Cerebellum (tissue), 4 donors: ENCODE measurements at places on chromosomes 11 and 22.
A peak's percentile ranks its signal among the peaks of the same experiment; 100 is the strongest.

GRCh38 chr11:130638033-130638432, 189.6 kb downstream of the ADAMTS15 start:
- DNase-seq = no peak

DNA sequence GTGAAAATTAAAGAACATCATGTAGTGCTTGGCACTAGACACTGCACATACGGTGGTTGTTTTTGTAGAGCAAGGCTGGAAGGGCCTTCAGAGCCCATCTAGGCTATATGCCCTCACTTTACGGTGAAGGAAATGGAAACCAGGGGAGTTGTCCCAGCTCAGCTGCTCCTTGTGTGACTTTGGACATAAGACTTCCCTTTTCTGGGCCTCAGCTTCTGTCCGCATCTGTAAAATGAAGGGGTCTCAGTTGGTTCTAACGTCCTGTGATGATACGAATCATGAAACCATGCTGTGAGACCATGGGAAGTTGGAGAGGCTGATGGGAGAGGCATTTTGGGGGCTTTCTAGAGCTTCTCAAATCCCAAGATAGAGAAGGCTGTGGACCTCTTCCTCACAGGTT, 4.7 kb downstream of the KCNE3 start:
- no peak for DNase-seq

GRCh38 chr11:133600786-133601185, 68.5 kb upstream of the OPCML start:
- DNase-seq = no peak

DNA sequence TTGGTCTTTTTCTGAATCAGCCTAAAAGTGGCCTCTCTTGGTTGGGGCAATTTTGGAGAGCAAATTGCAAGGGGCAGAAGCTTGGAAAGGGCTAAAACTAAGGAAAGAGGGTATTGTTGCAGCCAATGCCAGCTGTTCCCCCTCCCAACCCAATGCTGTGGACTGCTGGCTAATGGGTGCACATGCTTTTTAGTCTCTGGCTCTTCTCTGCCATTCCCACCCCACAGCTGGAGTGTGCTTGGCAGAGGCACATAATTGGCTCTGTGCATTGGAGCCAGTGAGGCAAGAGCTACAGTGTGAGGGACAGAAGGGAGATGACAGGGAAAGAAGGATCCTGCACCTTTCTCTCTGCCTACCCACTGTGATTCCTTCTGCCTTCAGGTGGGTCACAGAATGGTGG, 140.0 kb downstream of the NECTIN1 start:
- no peak for DNase-seq

GRCh38 chr11:30487200-30487898, 98.8 kb downstream of the MPPED2 start:
- no peak for DNase-seq

- no peak for DNase-seq
These were observed 1.6 kb downstream of the TRIM29 start for GRCh38 chr11:120136356-120136755.

DNA sequence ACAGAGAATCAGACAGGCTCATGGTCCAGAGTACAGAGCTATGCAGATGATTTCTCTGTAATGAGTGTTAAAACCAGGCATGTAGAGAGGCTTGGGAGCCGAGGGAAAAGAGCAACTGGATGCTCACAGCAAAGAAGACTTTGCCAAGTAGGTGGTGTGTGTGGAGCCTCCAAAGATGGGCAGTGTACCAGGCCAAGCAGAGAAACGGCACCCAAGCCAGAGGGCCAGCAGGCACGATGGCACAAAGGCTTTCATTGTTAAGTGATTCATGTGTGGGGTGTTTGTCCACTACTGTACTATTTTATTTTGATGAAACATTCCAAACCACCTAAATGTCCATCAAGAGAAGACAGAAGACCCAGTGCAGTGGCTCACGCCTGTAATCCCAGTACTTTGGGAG, 11.1 kb downstream of the RANGAP1 start:
- DNase-seq = no peak

DNA sequence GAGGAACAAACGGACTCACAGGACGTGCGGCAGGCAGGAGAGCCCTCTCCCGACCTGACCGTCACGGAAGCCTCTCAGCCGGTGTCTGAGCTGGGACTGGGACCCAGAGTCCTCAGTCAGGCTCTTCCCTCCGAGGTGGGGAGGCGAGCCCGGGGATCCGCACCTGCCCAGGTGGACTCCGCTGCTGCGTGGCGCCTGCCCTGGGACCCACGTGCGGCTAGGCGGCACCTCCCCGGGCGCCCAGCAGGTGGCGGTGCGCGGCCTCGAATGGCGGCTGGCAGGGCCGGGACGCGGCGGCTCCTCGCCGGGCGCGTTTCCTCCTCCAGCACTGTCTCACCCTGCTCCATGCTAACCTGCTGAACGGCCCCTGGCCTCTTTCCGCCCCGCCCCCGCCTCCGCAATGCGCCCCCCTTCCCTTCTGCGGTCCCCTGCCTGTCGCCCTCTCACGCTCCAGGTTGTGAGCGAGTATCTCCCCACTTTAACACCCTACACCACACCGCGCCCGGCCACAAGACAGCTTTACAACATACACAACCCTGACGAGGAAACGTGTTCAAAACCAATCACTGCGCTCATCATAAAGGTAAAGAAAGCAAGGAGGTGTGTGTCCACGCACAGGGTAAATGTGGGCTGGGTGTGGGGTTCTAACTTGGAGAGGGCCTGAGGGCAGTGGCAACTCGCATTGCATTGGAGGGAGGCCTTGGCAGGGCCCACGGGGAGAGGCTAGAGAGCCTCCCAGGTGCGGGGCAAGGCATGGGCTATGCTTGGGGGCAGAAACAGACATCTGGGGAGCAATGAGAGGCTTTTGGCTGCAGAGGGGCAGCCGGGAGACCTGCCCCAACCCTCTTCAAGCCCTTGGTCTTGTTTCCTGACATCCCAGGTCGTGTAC, 25.9 kb upstream of the ATXN10 start:
- peak; percentile 68 for DNase-seq

- DNase-seq = no peak
These were observed 153.2 kb upstream of the CCDC179 start for GRCh38 chr11:23013509-23013908.

- peak; percentile 1 for DNase-seq
These were observed at the start of gene LUZP2 for GRCh38 chr11:24496736-24497725. Gene LUZP2 (plus strand): TSS chr11:24497053.

DNA sequence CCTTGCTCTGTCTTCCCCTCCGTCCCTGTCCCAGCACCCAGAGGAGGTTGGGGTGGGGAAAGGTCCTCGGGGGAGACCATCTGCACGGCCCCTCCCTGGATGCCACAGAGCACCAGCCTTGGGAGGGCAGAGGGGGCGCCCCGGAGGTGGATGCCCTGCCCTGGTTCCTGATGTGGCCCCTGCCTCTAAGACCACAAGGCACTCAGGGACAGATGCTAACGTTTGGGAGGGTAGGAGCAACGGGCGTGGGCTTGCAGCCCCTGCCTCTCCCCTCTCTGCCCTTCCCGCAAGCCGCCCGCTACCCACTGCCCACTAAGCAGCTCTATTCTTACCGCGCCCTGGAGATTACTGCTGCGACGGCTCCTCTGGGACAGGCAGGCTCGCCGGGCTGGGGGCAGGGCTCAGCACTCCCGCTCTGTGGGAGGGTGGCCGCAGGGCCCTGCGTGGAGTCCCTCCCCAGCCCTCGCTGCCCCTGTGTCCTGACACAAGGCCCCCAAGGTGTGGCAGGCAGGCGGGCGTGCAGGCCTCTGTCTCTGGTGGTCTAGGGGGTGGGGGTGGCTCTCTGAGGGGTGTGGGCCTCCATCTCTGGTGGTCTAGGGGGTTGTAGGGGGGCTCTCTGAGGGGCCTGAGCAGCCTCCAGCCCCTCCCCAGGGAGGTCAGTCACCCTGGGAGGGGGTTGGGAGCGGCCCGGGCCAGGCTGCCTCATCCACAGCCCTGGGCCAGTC, 14.9 kb downstream of the BRSK2 start:
- DNase-seq = no peak

DNA sequence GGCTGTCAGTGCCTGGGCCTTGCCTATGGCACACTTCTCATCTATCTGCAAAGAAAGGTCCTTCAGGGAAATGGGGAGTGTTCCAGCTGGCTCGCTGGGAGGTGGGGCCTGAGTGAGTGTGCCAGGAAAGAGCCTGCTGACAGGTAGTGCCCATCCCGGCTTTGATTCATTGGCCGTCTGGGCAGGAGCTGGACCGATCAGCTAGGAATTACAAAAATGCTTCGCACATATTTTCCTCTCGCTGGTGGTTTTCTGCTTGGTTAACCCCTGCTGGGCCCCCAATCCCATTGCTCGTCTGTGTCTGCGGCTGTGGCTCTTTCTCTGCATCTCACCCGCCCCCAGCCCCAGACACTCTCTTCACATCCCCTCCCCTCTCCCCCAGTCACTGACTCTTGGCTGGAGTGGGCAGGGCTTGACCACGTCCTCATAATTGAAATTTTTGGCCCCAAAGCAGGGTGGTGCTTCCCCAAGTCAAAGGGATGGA, 10.8 kb downstream of the LIF start:
- peak; percentile 70 for DNase-seq

DNA sequence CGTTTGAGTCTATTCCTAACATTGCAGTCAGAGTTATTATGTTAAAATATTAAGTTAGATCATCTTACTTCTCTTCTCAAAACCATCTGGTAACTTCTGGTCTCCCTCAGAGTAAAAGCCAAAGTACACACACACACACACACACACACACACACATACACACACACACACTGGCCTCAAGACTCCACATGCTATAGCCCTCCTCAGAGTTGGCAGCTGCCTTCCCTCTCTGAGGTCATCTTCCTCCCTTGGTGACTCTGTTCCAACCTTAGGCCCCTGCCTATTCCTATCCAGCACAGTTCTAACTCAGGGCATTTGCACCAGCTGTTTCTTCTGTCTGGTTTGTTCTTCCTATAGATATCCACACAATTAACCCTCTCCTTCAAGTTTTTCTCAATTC, 272.0 kb upstream of the SESN3 start:
- DNase-seq = no peak

GRCh38 chr22:22920104-22920654, 32.6 kb downstream of the IGLL5 start:
- no peak for DNase-seq

- no peak for DNase-seq
These were observed 13.3 kb upstream of the TP53I11 start for GRCh38 chr11:44963948-44964347.
